ENCODE measurements at places on chromosomes 7 and 10.

DNA sequence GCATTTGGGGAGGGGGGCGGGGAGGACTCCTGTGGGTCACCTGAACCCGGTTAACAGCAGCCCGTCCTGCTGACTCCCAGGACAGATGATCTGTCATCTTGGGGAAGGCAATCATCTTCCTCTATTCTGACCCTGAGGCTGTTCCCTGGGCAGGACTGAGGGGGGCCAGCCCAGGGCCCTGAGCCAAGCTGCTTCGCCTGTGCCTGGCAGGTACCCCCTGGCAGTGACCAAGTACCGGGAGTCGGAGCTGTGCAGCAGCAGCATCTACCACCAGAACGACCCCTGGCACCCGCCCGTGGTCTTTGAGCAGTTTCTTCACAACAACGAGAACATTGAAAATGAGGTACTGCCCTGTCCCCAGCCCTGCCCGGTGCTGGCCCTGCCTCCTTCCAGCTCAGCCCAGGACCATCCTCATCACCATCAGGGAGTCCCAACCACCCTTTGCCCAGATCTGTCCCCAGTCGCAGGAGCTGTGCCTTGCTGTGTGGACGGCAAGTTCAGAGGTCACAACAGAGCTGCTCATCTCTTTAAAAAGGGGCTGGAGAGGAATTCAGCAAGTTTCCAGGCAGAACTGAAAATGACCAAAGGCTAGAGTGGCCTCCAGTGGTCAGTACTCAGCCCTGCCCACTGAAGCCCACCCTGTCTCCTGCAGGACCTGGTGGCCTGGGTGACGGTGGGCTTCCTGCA is 8.1 kb downstream of the AOC1 start:
- no peak for DNase-seq

DNA sequence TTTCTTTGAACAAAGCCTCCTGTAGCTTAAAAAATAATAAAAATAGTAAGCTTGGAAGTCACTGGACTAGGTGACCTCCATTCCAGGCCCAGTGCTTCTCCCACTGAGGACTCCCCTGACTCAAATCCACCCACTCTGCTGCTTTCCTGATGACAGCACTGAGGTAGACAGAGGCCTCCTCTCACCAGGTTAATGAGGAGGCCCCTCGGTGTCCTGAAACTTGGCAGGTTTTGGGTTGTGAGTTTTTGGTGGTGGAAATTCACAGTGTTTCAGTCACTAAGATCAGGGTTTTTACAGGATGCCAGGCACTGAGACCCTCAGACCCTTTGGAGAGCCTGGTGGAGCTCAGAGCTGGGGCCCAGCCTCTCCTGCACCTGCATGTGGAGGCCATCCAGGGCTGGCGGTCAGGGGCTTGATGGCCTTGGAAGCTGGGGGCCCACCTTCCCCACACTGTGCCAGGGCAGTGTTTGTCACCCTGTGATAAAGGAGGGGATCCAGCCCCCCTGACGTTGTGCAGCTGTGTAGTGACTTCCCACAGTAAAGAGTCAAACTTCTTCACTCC is 19.1 kb downstream of the TSPAN14 start:
- no peak for DNase-seq

GRCh38 chr10:27457966-27458365 is 46.1 kb upstream of the RAB18 start:
- DNase-seq, result no peak

- DNase-seq, result no peak
These were observed 91.6 kb downstream of the ELMO1 start for GRCh38 chr7:37356911-37357636.

DNA sequence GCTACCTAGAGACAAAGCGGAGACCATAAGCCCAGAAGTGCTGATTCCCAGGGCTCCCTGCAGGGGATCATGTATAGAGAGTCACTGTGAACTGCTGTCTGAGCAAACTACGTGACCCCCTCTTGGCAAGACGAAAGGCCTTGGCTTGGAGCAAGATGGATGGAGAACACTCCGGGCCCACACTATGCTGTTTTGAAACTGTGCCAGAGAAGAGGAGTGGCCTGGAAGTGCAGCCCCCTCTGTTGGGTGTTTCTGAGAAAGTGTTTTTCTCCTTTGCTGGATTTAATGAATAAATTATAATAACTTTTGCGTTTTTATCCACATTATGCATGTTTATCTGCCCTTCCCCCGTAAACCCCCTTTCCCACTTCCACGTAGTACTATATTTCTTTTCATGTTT is 639.3 kb upstream of the GALNT17 start:
- DNase-seq, result no peak

- DNase-seq, result no peak
These were observed 365.2 kb upstream of the MEOX2 start for GRCh38 chr7:16051561-16052255.

DNA sequence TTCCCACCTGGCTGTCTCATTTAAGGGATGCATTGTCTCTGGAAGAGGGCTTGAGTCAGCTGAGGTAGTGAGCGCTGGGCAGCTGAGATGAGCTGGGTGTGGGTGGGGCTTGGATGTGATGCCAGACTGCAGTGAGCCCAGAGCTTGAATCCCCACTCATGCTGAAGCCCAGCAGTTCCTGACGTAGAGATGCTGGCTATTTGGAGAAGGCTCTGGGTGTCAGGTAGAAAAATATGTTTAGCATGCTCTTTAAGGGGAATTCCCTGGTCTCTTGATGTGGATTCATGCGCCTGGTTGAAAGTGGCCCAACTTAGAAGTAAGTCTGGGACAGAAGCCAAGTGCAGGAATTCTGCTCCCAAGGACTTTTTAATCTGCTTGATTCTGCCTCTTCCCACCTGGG is 241.5 kb upstream of the IGFBP3 start:
- no peak for DNase-seq

GRCh38 chr7:15239801-15240200 is 322.0 kb downstream of the AGMO start:
- DNase-seq, result no peak

DNA sequence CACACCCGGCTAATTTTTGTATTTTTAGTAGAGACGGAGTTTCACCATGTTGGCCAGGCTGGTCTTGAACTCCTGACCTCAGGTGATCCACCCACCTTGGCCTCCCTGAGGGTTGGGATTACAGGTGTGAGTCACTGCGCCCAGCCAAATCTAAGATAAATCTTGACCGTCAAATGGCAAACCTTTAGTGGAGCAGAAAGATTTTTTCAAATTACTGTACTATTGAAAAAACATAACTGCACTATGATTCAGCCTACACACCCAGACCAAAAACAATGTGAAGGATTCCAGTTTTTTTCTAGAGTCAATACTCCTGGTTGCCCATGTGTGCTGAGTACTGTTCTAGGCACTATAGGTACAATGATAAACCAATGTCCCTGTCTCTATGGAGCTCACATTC is 33.9 kb upstream of the SVIL start:
- no peak for DNase-seq

GRCh38 chr10:58837826-58838225 is 325.2 kb downstream of the BICC1 start:
- no peak for DNase-seq

DNA sequence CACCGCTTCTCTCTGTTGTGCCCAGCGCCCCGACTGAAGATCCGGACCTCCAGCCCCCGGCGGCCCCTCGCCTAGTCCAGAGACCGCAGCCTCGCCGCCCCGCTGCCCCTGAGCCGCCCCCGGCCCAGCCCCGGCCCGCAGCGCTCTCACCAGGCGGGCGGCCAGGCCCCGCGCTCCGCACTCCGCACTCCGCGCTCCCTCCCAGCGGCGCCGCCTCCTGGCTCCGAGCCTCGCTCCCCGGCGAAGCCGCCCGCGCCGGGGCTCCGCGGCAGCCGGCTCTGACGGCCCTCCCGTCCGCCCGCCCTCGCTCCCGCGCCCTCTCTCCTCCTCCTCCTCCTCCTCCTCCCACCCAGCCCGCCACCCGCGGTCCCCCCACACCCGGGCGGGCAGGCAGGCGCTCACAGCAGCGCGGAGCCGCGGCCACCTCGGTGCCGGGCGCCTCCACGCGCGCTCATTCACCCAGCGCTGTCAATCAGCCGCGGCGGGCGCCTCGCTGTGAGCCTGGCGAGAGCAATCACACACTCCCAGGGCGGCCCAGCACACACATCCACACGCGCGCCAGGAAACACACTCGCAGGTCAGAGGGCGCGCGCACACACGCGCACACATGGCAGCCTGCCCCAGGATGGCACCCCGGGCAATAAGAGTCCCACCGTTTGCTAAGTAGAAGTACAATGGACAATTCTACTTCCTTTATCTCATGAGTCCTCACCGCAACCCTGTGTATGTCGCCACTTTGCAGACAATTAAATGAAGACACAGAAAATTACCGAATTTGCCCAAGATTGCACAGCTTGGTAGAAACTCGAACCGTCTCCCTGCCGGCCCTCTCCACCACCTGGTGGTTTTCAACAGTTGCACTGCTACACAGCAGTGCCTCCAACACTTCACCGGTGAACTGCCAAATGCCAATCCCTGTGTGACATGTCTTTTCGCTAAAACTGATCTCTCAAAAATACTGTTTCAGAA is at the start of gene PRRT4:
Gene PRRT4 (minus strand): TSS at position 280 of the 969 bp plus-strand sequence.
- peak; percentile 52 for DNase-seq

DNA sequence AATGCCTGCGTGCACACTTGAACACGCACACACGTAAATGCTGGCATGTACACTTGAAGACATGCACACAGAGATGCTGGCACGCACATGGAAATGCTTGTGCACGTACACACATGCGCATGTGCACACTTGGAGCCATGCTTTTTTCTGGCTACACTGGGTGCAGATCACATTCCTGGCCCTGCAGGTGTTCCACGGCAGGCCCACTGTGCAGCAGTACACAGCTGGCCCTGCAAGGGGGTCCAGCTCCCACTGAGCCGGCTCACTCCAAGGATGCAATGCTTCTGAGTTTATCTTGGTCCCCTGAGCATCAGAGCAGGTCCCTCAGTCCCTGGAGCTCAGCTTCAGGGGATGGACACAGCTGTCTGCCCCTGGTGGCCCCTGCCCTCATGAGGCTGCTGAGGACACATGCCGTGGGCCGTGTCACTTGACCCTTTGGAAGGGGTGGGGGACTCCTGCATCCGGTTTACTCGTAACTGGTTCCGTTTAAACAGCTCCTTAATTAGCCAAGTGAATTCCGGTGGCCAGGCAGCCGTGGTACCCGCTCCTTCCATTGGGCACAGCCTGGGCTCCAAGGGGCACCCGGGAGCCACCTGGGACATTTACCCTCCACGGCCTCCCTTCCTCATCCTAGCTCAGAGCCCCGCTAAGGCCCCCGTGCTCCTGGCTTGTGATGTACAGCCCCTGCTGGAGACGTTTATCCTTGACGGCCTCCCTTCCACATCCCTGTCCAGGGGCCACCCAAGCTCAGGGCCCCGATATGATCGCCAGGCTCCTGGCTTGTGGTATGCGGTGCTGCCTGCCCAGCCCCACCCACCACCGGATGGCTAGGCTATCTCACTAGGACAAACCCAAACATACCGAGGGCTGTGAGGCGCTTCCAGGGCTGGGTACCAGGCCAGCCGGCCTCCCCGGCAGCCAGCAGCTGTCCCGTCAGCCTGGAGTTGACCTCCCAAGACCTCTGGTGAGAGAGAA is 39.5 kb upstream of the DPYSL4 start:
- no peak for DNase-seq

GRCh38 chr10:110762849-110763211 is 108.9 kb upstream of the PDCD4 start:
- no peak for DNase-seq

DNA sequence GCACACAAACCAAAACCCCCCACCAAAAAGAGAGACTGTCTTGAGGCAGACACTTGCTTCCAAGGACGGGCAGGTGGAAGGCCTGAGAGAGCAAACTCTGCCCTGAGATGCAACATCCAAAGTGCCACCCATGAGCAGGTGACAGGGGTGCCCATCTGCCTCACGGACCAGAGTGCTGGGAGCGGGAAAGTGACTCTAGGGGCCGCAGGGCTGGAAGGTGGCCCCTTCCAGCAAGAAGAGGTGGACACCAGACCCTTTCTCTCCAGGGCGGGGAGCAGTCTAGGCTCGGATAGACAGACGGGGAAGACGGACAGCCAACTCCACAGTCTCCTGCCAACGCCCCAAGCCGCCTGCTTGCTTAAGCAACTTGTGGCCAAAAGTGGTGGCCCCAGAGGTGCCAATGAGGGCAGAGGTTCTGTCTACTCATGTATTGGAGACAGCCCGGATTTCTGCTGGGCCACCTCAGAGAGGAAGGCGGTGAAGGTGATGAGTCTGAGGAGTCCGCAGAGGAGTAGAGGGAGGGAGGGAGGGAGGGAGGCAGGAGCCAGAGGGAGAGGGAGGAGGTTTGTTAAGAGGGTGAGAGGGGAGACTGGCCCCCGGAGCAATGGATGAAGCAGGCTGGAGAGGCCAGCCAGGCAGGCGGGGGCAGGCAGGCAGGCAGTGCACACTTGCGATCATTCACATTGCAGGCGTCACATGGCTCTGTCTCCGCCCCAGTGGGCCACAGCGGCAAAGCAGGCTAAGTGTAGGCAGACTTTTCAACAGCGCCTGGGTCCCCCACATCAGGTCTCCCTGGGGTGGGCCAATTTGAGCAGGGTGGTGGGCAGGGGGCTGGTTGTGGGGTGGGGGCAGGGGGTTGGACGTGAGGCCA is 65.6 kb downstream of the SLC29A4 start:
- DNase-seq, result no peak

GRCh38 chr7:98874942-98875341 is 3.4 kb upstream of the TRRAP start:
- DNase-seq, result no peak

DNA sequence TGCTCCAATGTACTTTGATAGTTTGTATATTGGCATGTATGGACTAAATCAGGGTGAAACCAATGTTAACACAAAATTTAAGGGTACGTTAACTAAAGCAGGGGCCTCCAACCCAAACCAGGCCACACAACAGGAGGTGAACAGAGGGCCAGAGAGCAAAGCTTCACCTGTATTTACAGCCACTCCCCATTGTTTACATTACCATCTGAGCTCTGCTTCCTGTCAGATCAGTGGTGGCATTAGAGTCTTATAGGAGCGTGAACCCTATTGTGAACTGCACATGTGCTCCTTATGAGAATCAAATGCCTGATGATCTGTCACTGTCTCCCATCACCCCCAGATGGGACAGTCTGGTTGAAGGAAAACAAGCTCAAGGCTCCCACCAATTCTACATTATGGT is 62.0 kb upstream of the SCIN start:
- no peak for DNase-seq

DNA sequence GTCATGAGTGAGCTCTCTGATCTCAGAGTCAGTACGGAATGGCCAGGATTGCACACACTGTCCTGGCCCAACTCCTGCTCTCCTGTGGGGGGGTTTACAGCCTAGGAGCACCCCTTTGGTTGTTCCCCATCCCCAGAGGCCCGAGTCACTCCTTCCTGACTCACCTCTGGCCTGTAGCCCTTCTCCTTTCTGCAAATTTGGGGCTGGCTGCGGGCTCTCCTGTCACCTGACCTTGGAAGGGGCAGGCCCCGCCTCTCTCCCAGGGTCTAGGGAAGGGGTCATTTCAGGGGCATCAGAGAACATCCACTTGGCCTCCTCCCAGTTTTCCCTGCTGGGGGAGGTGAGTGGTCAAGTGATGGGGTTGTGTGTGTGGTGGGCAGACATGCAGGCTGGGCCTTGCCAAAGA is 1.7 kb downstream of the NYAP1 start:
- no peak for DNase-seq

GRCh38 chr10:117804470-117805011 is 242.2 kb downstream of the RAB11FIP2 start:
- DNase-seq, result no peak

DNA sequence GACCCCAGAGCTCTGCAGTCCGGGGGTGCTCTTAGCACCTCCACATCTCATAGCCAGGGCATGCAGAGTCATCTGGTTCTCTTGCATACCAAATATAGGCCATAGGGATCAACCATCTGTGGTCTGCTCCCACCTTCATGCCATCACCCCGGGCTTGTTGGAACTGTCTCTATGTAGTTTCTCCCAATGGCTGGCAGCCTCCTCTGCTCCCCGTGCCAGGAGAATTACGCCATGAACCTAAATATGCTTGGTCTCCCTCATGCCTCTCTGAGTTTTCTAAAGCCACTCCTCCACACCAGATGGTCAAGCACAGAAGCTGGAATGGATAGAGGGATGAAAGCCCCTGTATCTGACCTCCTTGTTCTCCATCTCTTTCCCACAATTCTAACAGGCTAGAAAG is 302.6 kb upstream of the MYO3A start:
- DNase-seq, result no peak

Data from activated CD8-positive, alpha-beta memory T cell treated with anti-CD3 and anti-CD28 coated beads, Interleukin-2, amount 50 U/mL, for 4 hours (primary cell).